Dermis microvascular lymphatic vessel endothelial cell (primary cell): ENCODE measurements at places on chromosomes 11 and 22.

GRCh38 chr11:119886667-119887230, 157.7 kb upstream of the NECTIN1 start:
- no peak for DNase-seq

- no peak for DNase-seq
Measured at GRCh38 chr22:43216738-43217137, 29.8 kb upstream of the TTLL12 start.

GRCh38 chr11:74330075-74330858, 18.8 kb upstream of the P4HA3 start:
- peak; percentile 77 for DNase-seq

- no peak for DNase-seq
Measured at GRCh38 chr11:35166369-35167360, 27.7 kb downstream of the CD44 start.

GRCh38 chr11:103175461-103176129, 66.4 kb downstream of the DYNC2H1 start:
- DNase-seq: no peak

DNA sequence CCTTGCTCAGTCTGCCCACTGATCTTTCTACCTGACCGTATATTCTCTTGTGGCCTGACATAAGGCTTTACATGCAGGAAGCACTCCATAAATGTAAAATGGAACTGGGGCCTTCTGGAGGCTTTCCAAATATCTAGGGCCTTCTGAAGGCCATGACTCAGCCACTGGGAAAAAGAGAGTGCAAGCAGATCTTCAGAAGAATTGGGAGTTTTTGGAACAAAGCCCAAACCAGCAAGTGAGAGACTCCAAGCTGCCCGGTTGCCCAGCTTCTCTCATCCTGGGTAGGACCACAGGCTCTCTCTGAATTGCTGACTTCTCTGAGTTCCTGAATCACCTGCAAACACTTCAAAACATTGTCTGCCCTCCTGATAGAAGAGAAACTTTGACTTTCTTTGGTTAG, 107.9 kb upstream of the BMAL1 start:
- peak; percentile 21 for DNase-seq

GRCh38 chr11:43779306-43779705, 98.8 kb downstream of the HSD17B12 start:
- DNase-seq: no peak

DNA sequence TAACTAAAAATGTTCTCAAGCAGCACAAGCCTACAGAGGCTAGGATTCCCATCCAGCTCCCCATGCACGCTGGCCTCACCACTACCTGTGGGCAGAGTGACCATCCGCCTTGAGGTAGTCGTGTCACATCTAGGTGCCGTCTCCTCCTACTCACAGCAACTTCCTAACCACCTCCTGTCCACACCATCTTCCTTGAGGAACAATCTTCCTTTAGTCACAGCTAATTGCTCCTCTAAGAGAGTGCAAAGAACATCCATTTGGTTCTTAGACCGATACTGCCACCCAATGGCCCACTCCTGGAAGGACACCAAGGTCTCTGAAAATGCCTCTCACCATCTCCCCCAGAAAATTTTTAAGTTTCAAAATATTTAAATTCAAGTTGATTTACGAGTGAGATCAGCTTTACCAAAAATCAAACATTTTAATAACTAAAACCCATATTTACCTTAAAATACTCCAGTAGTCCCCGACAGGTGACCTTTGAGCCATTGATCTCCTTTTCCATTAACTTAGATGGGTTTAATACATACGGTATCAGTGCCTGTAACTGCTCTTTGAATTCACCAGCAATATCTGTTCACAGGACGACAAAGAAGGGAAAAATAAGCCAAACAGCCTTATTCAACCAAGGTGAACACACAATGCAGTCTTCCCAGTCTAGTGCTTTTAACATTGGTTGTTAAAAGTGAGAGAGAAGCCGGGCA, 21.7 kb upstream of the PLAAT3 start:
- DNase-seq: peak; percentile 23

DNA sequence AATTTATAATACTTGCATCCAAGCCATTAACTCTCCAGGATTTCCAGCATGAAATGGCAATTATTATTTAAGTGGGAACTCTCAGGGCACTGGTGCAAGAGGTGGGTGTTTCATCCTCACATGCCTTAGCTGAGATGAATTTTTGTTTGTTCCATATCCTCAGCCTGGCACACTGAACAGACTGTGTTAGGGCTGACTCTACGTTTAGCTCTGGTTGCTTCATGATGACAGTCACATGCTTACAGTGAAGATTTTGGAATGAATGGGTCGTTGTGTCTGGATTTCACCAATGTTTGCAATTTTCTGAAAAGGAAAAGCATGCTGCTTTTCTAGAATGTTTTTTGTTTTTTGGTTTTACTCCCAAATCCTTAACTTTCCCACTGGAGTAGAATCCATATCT, 246.6 kb downstream of the INSC start:
- DNase-seq: no peak

DNA sequence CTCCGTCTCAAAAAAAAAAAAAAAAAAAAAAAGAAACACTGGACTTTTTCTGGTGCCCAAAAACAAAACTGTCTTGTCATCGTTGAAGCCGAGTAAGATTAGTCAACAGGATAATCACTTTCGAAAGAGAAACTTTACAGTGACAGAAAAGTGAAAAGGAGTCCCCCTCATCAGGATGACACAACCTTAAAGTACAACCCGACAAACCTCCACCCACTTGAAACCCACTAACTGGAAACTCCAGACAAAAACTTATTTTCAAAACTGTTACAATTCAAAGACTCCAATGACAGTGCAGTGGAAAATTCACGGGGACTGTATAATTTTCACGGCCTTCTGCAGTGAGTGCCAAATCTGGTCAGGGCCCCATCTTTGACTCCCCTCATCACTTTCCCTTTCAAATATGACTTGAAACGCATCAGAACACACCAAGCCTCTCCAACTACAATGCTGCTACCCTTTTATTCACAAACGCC, 1.3 kb downstream of the DENND5A start:
- no peak for DNase-seq

DNA sequence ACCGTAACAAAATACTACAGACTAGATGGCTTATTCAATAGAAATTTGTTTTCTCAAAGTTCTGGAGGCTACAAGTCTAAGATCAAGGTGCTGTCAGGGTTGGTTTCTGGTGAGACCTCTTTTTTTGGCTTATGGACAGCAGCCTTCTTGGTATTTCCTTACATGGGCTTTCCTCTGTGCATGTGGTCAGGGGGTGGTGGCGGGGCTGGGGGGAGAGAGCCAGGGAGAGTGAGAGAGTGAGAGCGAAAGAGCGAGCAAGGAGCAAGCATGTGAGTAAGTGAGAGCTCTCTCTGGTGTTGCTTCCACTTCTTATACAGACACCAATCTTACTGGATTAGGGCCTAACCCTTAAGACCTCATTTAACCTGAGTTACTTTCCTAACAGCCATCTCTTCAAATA, 181.5 kb downstream of the TMEM135 start:
- no peak for DNase-seq

- no peak for DNase-seq
Measured at GRCh38 chr11:3737386-3737933, 59.9 kb downstream of the NUP98 start.

DNA sequence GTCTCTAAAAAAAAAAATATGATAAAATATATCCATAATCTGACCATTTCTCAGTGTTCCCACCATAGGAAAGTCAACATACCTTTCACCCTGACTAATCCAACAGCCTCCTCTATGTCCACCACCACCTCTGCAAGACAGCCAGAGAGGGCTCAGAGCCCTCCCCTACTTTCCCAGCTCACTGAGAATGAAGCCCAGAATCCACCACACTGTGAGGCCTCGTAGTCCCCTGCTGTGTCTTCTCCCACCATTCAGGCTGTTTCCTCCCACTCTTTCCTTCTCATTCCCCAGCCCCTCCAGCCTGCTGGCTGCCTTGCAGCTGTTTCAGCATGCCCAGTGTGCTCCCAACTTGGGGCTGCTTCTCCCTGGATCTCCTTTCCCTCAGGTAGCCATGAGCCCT, 27.0 kb downstream of the SGSM3 start:
- DNase-seq: peak; percentile 32

GRCh38 chr22:42145175-42145574, 14.6 kb upstream of the CYP2D6 start:
- DNase-seq: no peak

GRCh38 chr22:45757068-45757467, 85.4 kb downstream of the ATXN10 start:
- no peak for DNase-seq

DNA sequence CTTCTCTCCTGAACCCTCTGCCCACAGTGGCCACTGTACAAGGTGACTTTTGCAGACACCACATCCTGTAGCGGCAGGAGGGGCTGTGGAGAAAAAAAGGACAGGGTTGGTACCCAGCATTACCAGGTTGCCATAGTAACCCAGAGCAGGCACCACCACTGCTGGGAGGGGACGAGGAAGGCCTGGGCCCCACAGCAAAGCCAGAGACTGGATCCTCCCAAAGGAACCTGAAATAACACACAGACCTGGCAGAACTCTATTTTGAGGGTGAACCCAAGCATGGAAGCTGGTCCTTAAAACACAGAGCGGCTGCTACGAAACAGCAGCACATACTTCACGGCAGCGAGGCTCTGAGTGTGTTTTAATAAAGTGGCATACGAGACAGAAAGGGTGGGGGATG, 380.6 kb downstream of the CTTN start:
- no peak for DNase-seq
